Fibroblast of skin of left biceps (primary cell): ENCODE measurements at places on chromosomes 12 and 14.
A peak's percentile ranks its signal among the peaks of the same experiment; 100 is the strongest.

- DNase-seq: no peak
These were observed 598.8 kb downstream of the C12orf50 start for GRCh38 chr12:87430444-87430843.

DNA sequence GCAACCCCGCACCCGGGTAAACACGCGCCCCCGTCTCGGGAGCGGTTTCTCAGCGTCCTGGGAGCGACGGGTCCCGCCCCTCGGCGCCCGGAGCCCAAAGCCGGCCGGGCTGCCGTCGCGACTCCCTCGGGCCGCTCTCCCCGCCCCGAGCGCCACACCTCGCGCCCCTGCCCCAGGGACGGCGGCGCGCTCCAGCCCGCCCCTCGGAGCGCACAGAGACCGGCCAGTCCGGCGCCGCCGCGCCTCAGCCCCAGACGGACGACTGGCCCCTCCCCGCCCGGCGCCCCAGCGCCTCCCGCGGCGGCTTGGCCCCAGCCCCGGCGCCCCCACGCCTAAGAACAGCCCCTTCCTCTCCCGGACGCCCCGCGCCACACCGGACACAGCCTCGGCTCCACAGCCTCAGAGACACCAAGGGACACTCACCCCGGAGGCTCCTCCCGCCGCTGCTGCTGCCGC lies 411 bp downstream of the BTBD7 start:
- no peak for DNase-seq

DNA sequence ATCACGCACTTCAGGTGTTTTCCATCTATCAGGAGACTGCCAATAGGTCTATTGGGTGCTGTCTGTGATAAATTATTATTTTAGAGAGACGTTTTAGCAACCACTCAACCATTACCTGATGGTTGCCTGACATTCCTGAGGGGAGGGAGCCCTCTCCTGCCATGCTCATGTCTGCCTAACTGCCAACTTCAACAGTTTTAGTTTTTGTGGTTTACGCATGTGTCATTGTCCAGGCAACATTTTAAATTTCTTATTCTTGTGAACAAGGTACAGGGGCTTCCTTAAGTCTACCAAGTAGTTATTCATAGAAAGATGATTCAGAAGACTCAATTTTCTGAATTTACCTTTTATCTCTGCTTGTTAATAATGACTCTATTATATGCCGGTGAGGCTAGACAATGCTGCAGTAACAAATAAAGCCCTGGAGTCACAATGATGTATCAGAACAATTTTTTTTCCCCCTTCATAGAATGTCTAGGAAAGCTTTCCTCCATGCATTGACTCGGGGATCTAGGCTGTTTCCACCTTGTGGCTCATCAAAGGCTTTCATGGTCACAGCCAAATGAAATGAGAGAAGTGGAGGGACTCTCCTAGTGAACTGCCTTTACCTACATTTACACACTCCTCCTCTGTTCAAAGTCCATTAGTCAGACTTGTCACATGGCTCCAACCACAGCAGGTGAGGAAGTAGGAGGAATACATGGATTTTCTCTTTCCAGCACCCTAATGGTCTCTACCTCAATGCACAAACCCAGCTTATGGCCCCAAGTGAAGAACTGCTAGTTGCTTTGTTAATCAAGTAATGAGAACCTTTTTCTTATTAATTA lies 225.8 kb downstream of the CRADD start:
- DNase-seq: no peak

- no peak for DNase-seq
These were observed 220.6 kb downstream of the GXYLT1 start for GRCh38 chr12:41924111-41924510.

DNA sequence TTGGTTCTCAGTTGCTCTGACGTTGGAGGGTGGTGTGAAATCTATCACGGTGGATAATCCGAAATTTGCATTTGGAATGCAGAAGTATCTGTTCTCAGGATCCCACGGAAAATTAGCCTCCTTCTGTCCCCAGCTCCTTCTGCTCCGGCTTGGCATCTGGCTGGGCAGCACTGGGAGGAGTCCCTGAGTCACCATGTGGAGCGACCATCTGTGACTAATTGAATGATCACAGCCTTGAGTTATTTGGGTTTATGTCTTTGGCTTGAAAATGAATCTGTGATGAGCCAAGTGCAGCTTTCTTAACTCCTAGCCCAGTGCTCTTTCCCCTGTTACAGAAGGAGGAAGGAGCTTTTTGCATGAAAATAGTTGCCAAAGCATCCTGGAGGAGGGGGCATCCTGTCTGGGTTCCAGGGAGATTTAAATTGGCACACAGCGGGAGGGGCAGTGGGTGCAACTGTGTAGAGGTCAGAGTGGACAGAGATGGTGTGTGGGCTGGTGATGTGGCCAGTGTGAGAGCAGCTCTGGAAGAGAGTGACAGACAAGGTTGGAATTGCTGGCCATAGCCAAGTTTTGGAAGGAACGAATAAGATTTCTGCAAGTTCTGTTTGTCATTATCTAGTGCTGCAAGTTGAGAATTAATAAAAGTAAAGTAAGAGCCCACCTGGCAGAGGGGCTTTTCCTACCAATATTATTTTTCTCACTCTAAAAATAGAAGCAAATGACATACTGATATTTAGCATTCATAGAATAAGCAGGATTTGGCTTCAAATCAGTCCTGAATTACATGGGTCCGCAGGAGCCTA lies 74.4 kb downstream of the SLC24A4 start:
- no peak for DNase-seq

DNA sequence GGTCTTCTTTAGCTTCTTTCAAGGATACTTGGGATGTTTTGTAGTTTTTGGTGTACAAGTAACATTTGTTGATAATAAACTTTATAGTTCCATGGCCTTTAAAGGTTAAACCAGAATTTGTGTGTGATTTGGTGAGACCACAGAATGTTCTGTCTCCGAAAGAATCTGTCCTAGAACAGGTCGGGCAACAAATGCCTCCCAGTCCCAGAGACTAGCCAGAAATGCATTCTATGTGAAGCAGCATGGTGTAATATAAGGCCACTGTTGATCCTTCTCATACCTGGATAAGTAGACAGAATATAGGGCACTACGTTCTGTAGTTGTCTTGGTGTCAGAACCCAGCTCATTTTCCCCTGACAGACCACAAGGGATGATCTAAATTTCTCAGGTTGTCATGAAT lies 10.0 kb downstream of the STYK1 start:
- DNase-seq: no peak

- no peak for DNase-seq
These were observed 28.8 kb upstream of the CEP83 start for GRCh38 chr12:94488463-94488862.

- no peak for DNase-seq
These were observed 2.3 kb upstream of the ZNF384 start for GRCh38 chr12:6691473-6691872.

- DNase-seq: peak; percentile 67
These were observed 57.9 kb downstream of the ANO6 start for GRCh38 chr12:45273717-45274271.

DNA sequence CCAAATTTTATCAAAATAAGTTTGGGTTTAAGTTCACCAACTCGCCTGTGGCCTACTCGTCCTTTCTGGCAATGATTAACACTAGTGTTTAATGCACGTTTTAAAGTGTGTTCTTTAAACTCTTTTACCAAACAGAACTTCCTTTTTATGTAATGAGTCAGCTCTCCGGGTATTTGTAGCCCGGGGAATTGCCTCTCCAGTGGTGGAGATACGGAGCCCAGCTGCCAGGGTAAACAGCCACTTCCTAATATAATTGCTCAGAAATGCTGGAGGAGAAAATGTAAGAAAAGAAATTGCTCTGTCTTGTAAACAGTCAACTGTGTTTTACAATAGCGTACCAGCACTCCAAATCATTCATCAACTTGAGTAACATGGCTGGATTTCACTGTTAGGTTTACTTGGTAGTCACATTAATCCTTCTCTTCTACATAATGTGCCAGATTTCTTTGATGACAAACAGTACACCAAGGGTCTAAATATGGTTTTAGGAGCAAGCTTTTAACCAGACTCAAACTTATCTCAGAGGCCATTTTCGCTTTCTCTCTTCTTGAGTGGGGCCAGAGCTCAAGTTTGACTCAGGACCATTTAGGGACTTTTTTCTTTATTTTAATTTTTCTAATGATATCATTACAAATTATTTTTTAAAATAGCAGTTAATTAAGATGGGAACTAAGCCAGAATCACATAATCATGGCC lies 101.2 kb upstream of the SLC38A2 start:
- peak; percentile 84 for DNase-seq

- DNase-seq: no peak
These were observed 76.7 kb downstream of the TBK1 start for GRCh38 chr12:64528616-64529015.

DNA sequence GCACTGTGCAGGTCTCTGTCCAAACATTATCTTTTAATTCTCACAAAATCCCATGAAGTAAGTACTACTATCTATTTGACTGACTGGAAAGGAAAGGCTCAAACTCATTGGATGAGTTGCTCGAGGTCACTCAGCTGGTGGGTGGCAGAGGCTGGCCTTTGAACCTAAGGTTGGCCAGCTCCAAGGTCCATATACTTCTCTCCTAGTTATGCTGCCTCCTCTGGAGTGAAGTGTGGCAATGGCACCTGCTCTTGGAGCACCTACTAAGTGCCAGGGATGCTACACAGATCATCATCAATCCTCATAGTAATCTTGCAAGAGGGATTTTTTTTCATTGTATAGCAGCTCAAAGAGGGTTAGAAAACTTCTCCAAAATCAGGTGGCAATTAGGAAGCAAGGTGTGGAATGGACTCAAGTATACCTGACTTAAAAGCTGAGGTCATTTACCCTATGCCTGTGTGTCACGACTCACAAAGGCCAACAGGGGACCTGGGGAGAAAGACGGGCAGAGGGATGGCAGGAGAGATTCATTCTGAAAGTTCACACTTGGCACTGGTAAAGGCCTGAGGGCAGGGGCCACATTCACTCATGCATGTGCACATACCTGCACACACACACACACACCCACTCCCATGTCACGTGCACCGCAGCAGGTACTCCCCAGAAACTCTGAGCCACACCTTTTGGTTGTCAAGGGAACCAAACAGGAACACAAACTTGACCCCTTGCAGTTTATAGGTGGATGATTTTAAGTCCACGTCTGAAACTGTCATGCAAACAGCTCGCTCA lies 146.4 kb downstream of the FOXN3 start:
- DNase-seq: no peak

GRCh38 chr14:35212471-35213142 lies 79.6 kb upstream of the PSMA6 start:
- DNase-seq: no peak

GRCh38 chr12:62844915-62845314 lies 90.0 kb downstream of the PPM1H start:
- no peak for DNase-seq

- no peak for DNase-seq
These were observed 736 bp upstream of the PHLDA1 start for GRCh38 chr12:76032043-76032981.

DNA sequence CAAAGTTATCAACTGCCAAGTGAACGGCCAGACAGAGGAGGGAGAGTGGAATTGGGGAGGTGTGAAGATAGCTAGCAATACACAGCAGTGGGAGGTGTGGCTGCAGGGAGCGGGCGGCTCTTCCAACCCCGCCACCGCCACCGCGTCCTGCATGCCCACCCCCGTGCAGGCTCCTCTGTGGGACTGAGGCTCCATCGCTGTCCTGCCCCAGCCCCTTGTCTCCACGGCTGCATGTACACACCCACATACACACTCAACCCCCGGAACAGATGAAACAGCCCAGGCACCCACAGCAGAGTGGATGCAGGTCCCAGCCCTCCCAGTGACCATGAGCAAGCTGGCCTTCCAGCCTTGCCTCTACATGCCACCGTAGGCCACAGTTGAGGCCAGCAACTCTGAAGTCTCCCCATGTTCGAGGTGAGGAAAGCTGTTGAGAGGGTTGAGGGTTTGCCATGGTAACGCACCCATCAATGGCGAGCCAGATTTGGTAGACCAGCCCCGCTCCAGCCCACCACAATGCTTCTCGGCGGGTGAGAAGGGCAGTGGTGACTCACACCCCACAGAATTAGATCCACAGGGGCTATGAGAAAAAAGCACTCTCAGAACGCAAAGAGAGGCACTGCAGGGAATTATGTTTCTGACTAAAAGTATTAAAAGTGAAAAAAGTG lies 39.3 kb downstream of the PITPNM2 start:
- DNase-seq: no peak

GRCh38 chr12:79834712-79835376 lies 100.1 kb downstream of the PPP1R12A start:
- DNase-seq: no peak

GRCh38 chr12:51225771-51226170 lies 7.9 kb upstream of the POU6F1 start:
- DNase-seq: no peak

- peak; percentile 23 for DNase-seq
These were observed 86.9 kb upstream of the TTC7B start for GRCh38 chr14:90903101-90903500.

- no peak for DNase-seq
These were observed 39.7 kb upstream of the GZMB start for GRCh38 chr14:24673534-24674203.

- no peak for DNase-seq
These were observed 22.6 kb upstream of the DRAM1 start for GRCh38 chr12:101854747-101855146.

DNA sequence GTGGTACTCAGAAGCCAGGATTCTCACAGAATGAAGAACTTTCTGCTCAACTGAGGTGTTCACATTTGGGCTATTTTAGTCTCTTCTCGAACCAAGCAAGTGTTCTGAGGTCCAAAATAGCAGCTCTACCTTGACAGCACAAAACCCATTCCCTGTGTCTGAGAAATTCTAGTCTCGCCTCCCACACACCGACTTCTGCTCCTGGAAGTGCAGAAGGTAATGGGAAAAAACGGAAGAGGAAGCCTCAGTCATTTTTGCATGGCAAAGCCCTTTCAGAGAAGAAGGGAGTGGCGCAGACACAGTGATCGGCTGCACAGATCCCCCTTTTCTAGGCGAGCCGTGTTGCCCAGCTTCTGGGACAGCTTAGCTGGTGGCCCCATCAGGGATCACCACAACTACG lies 31.2 kb upstream of the VPS33A start:
- no peak for DNase-seq

DNA sequence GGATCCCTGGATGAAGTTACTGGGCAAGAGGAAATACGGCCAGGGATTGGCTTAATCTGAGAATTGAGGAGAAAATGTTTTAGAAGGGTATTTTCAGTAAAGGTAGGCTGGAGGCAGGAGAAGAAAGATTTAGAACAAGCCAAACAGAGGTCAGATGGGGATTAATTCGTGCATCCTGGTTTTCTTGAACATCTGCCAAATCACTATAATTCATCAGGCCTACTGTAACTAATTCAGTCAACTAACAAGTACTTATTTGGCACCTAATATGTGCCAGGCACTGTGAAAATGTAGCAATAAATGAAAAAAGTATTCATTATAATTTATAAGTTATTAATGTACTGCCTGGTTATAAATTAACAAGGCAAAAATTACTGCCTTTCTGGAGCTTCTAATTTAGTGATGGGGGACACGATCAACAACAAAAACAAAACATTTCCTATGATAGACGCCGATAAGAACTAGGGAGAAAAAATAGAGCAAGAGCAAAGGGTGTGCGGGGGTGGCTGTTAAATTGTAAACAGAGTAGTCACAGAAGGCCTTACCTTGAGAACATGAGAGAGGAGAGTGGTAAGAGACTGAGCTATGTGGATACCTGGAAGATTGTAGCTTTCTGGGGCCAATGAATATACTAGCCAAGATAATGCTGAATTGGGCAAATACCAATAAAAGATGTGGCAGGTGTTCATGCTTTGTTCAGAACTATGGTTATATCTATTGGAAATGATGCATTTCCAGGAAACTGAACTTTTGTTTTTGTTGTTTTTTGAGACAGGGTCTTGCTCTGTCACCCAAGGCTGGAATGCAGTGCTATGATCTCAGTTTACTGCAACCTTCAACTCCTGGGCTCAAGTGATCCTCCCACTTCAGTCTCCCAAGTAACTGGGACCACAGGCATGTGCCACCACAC lies 34.0 kb downstream of the DUSP16 start:
- DNase-seq: no peak
